NCI-H748 treated with DMSO at 0.1 percent for 48 hours (cell line): ENCODE measurements at places on chromosomes 5 and 9.

DNA sequence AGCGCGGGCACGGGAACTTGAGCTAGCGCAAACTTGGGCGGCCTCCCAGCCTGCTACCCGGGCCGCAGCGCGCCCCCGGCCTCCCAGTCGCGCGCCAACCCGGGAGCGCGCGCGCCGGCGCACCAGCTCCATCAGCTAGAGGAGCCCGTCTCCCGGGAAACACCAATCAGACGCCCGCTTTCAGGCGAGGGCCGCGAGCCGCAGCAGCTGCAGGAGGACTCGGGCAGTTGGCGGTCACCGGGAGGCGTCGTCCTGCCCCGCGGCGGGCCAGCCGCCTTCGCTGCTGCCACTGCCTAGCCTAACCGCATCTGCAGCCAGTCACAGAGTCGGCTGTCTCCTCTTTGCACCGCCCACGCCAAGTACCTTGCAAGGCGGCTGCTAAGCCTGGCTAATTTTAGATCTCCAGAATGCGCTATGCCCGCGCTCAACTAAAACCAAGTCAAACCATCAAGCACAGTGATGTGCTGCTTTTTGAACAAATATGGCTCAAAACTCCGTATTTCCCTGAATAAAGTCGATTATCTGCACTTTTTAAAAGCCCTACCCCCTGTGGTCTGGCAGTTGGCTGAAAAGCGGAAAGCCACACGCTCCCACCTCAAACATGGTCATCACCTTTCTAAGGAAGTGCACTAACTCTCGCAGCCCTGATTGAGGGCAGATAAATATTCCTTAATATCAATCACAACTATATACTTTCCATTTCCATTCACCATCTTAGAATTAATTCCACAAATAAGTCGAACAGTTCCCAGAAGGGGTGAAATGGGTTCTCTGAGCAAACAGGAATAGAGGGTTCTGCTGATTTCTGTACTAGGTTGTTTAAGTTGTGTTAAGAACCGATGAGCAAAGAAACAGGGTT lies 221.8 kb downstream of the MEF2C start:
- DNase-seq: peak; percentile 97

DNA sequence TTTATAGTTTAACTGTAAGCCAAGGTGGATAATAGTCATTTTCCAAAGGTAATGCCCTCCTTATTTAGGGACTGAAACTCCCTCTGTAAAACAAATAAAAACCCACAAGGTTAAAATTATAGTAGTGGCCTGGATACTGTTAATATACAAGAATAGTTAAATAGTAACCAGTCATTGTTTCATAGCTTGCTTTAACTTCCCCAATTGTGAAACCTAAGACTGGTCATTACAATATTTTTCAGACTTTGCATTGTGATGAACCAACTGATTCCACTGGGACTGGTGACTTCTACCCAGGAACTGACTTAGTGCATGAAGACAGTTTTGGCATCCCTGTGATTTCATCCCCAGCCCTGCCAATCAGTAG lies 162.6 kb downstream of the SMC2 start:
- DNase-seq: no peak

- DNase-seq: no peak
Observed at GRCh38 chr9:18909140-18910018, 123.6 kb downstream of the SAXO1 start.

DNA sequence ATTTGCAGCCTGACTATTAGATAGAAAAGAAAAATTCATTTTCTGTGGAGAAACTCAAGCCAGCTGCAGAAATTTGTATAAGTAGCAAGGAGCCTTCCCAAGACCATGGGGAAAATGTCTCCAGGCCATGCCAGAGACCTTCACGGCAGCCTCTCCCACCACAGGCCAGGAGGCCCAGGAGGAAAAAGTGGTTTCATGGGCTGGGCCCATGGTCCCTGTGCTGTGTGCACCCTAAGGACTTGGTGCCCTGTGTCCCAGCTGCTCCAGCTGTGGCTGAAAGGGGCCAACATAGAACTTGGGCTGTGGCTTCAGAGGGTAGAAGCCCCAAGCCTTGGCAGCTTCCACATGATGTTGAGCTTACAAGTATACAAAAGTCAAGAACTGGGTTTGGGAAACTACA lies 73.3 kb upstream of the TTC23L start:
- DNase-seq: no peak

- DNase-seq: no peak
Observed at GRCh38 chr9:121837113-121837961, 185.9 kb downstream of the DAB2IP start.

- peak; percentile 2 for DNase-seq
Observed at GRCh38 chr5:132238169-132238744, 10.6 kb upstream of the P4HA2 start.

- no peak for DNase-seq
Observed at GRCh38 chr5:74241751-74242140, 398.8 kb downstream of the ENC1 start.

DNA sequence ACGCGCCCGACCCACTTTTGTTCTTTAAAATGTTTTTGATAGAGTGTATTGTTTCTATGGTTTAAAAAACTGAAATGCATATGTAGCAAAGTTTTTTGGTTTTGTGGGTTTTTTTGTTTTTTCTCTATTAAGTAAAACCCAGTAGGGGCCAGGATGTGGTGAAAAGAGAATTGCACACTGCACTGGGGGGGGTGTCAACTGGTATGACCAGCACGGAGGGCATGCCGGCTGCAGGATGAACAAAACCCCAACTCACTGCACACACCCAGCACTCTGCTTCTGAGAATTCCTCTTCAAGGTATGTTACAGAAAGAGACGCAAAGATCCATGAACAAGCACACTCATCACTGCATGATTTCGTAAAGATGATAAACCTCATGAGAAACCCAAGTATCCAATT lies 75.0 kb downstream of the STK10 start:
- DNase-seq: no peak

DNA sequence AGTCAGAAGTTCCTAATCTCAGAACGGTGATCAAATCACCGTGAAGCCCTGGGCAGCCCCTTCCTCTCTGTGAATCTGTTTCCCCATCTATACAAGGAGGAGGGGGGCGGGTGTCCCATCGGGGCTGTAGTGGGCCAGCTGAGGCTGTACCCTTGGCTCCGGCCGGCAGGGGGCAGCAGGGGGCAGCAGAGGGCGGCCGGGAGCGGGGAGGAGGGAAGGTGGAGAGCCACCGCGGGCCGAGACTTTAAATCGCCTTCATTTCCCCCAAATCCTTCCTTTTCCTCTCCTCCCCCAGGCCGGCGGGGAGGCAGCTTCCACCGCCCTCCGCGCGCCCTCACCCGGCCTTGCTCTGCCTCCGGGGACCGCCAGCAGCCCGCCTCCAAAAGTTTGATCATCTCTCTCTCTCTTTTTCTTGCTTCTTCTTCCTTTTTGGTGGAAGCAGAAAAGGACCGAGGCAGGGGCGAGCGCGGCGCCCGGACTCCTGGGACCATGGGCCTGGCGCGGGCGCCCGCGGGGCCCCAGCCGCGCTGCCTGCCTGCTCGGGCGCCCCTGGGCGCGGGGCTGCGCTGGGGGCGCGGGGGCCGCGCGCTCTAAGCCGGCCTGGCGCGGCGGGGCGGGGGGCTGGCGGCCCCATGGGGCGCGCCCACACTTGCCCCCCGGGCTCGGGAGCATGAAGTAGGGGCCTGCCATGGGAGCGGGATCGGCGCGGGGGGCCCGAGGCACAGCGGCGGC lies at the start of gene COL27A1:
Gene COL27A1, plus strand, starts transcription at position 275 of the 732 bp plus-strand sequence. Its CDS starts 414 bp downstream, at position 689.
- peak; percentile 32 for DNase-seq

- no peak for DNase-seq
Observed at GRCh38 chr5:89535411-89535810, 652.4 kb upstream of the MEF2C start.

DNA sequence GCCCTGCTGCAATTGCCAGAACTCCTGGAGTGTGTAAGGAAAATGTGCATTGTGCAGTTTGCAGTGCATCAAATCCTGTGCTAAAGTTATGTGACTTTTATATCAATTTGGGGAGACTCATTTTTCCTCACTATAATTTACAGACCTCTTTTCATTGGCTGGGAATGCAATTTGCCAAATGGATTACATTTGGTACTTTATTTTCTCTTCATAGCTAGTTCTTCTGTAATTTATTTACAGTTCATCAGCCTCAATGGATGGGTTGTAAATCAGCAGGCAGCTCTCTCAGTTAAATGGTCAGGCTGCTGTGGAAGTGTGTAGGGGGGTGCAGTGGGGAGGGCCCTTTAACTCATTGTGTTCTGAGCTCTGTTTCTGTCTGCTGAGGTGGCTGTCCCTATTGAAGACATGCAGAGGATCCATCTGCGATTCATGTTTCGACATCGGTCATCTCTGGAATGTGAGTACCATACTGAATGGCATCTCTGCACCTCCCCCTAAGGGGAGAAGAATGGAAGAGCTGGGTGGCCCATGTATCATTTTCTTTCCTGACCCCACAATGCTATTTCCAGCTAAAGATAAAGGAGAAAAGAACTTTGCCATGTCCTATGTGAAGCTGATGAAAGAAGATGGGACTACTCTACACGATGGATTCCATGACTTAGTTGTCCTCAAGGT lies 74.6 kb downstream of the DOCK2 start:
- no peak for DNase-seq

- DNase-seq: no peak
Observed at GRCh38 chr5:44542470-44542869, 153.2 kb upstream of the FGF10 start.

DNA sequence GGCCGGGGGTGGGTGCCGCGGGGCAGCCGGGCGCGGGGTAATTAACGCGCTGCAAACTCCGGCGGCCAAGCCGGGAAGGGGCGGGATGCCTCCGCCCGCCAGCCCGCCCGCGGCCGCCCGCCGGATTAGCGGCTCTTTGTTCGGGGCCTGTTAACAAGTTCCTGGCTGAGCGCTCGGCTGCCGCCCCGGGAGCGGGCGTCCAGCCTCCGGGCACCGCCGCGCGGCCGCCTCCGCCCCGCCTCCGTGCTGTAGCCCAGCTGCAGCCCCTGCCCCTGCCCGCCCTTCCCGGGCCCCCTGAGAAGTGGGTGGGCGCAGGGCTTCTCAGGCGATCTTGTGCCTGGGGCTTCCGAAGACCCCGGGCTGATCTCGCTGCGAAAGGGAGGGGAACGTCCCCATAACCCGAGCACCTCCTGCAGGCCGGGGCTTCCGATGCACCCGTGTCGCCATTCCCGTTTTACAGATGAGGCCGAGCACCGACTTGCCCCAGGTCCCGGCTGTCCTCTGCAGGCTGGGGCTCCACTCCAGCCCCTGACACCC lies 7.5 kb downstream of the UNC5A start:
- DNase-seq: peak; percentile 36

DNA sequence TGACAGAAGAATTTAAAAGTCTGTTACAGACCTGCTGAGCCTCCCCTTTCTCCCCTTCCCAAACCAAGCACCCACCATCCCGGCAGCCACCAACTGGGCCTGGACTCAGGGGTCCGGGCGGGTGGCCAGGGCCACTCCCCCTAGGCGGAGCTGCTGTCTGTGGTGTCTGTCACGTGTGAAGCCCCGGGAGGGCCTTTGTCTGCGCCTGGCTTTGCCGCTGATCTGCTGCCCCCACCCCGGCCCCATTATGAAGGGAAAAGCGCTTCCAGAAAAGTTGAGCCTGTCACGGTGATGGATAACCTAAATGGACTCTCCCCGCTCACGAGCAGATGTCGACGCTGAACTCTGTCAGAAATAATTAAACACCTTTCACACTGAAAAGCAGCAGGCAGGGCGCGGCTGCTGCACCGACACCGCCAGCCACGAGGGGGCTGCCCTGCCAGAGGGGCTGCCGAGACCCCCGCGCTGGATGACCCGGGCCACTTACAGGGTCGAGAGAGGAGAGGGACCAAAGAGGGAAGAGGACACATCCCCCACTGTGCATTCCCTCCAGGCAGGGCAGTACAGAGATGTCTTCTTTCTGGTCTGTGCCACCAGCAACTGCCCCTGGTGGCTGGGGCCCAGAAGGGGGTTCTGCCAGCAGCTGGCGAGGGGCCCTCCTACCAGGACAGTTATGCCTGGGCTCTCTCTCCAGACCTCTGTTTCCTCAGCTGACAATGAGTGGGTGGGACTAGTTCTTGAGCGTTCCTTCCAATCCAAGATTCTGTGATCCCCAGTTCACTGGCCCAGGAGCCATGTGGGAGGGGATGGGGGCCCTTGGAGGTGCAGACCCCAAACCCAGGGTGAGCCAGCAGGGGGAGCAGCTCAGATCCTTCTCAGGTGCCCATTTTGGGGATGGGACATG lies 36.0 kb upstream of the BARHL1 start:
- peak; percentile 26 for DNase-seq

DNA sequence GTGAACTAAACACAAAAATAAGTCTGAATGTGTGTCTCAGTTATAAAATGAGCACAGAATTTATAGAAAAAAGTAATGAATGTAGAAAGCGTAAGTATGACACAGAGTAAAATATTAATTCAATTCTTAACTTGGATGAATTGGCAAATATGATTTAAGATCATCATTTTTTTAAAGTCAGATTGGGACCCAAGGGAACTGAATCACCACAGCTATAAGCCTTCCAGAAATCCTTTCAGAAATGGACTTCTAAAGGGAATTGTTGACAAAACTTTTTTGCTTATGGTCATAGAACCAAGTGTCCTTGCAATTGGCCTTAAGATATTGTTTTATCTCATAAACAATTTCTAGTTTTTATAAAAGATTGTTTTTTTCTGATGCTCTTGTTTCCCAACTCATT lies 495.1 kb upstream of the DAB2 start:
- DNase-seq: no peak

DNA sequence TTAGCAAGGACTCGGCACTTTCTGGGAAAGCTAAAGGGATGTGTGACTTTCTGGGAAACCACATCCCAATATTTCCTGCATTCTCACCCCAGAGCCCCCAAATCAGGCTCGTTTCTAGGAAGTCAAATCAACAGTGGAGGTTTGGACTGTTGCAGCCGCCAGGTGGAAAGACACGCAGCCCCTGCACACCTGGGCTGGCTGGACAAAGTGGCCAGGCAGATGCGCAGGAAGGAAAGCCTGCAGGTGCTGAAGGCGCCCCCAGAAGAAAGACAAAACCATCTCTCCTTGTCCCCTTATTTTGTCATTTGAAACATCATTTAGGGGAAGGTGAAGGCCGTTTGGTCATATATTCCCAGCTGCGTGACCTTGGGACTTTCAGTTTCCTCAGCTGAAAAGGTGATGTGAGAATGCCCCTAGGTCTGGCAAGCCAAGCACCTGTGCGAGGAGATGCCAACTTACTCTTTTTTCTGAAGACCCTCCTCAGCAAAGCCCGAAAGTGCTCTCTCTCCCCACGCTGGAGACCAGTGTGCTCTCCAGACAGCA lies 97.9 kb upstream of the CPEB4 start:
- no peak for DNase-seq

DNA sequence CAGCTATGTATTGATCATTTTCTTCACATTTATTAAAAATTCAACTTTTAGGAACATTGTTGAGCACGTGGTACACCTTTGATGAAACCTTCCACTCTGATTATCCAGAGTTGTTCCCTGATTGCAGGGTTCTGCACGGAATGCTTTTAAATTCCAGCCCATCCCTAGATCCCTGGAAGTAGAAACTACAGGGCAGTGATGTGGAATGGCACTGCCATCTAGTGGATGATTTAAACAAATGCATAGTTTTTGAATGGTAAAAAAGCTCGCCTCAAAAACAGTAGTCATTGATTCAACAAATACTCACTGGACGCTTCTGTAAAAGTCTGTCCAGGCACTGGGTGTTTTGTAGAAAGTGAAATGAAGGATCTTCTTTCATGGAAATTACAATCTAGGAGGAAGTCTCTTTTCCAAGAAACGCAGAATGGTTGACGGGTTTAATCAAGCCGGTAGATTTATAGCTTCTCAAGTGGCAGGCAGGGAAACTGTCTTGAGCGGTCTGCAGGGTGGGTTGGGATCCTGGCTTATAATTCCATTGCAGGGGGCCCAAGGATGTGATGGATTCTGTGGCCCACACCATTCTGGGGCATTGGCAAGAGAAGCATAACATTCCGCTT lies 118.4 kb downstream of the ARHGAP26 start:
- peak; percentile 11 for DNase-seq
